ENCODE measurements at places on chromosomes 13 and 19.
A peak's percentile ranks its signal among the peaks of the same experiment; 100 is the strongest.

DNA sequence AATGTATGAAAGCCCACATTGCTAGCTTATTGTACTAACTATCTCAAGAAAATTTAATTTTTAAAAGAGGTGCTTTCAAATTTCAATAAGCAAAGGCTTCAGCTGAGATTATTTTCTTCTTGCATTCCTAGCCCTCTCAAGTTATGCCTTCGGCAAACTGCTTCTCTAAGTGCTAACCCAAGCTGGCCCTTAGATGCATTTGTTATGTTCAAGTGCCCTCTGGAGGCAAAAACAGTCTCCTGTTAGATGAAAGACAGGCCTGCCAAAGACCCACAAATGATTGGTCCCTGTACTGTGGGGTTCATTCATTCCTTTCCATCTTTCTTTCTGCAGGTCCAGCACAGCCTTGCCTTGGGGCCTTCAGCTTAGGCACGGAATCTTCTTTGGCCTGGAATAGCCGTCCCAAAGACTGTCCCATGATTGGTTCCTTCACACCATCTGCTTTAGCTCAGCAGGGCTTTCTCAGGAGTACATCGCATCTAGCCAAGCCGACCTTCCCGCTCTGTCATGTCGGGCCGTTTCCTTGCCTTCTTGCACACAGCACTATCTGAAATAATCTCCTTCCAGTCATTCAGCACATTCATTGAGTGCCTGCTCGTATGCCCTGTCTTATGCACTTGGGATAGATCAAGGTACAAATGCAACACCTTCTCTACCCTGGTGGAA lies 26.4 kb upstream of the TPTE2 start:
- no peak for DNase-seq

DNA sequence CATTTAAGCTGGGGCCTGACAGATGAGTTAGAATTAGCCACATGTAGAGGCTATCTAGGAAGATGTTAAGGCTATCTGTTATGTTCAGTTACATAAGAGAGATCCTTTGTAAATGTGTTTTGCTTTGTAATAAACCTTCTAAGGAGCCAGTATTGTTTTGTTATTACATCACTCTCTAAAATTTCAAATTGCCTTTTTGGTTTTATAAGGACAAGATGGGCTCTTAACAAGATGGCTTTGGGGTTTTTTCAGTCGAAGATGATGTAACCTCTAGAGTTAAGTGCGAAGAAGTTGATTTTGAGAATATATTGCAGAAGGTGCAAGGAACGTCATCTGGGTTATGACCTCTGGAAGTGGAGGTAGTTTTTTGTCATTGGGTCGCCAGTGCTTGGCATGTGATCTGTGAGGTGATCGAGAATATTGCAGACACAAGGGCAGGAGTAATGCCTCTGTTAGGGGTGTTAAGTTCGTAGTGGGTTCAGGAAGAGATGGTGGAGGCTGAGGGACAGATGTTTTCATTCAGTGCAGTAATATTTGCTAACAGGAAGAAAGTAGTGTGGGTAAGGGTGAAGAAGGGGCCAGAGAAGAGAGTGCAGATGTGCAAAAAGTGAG lies 12.7 kb downstream of the LSM14A start:
- no peak for DNase-seq

- no peak for DNase-seq
Observed at GRCh38 chr19:5897189-5897969, 6.2 kb downstream of the NDUFA11 start.

DNA sequence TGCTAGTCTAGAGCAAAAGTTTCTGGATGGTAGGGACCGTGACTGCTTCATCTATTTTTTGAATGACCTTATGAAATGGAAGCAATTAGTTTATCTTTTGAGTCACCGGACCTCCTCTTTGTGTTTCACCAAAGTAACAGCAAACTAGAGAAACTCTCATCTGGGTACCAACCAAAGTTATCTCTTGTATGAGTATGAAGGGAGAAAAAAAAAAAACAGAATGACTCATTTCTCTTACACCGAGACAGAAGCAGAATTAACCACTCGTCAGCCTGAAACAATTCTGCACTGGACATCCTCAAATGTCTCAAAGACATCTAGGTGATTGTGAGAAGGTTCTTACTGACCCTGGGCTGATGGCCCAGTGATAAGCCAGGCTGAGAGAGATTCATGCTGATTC lies 18.3 kb downstream of the ZNF100 start:
- DNase-seq = no peak

DNA sequence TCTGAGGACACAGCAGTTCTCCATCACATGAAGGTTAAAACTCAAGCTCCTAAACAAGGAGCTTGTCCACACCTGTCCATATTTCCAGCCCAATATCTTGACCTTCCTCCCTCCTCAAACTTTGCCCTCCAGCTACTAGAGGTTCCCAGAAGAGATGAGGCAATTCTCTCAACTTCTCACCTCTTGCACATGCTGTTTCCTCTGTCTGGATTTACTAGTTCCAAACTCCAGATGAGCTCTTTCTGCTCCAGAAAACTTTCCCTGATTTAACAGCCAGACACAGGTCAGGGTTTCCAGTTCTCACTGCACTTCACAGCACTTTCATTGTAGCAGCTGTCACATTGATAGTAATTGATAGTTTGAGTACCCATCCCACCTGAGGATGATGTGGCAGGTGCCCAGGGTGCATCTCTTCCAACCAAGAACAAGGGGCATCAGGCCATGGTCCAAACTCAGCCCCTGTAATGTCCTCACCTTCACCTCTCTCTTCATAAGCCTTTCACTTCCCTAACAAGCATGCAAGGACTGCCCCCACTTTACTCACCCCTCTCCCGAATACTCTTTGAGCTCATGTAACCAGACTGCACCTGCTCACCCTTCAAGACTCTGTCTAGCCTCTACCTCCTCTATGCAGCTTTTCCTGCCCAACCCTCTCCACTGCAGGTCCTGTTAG lies 3.0 kb upstream of the WDFY2 start:
- no peak for DNase-seq

- DNase-seq = no peak
Observed at GRCh38 chr13:46712524-46712923, 84.4 kb downstream of the ESD start.

DNA sequence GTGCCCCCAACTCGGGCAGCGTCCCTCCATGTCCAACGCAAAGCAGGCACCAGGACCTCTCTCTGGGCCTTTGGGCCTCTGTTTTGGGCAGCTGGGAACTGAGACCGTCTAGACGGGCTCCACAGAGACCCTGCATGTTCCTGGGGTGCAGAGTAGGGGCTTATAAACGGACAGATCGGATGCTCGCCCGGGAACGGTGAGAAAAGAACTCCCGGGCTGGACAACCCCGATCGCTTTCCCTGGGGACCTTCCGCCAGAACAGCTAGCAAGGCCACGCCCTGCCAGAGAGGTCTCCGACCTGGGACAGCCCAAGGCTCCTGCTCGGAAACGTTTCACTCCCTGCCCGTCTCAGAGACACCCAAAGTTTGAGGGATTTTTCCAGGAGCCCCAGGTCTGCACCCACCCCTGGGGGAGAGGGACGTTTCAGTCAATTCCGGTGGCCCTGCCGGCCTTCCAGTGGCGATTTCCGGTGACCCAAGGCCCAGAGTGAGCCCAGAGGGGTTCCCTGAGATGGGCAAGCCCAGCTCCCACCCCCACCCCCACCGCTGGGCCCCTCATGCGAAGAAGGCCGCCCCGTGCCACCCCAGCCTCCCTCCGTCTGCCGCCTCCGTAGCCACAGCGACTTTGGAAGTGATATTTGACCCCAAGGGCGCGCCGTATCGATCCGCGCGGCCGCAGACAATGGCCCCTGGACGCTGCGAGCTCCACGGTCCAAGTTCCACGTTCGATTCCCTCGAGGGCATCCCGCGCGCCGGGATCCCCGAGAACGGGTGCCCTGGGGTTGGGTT lies 1.7 kb downstream of the NR2F6 start:
- no peak for DNase-seq

DNA sequence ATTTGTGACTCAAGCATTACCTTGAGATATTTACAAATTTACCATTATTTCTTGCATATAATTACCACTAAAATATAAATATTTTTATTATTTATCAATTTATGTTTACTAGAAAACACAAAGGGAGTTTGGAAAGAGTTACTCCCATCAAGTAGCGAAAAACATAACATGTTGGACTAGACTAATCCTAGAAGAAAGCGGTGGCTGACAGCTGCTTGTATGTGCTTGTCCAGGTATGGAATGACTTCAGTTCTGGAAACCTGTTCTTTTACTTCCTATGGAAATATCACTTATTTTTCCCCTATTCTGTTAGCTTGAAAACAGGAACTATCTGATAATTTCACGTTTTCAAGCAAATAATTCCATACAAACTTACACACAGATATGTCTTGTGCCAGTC lies 28.5 kb downstream of the SLITRK1 start:
- DNase-seq = no peak

GRCh38 chr19:13984186-13984585 lies 21.9 kb downstream of the RFX1 start:
- no peak for DNase-seq

DNA sequence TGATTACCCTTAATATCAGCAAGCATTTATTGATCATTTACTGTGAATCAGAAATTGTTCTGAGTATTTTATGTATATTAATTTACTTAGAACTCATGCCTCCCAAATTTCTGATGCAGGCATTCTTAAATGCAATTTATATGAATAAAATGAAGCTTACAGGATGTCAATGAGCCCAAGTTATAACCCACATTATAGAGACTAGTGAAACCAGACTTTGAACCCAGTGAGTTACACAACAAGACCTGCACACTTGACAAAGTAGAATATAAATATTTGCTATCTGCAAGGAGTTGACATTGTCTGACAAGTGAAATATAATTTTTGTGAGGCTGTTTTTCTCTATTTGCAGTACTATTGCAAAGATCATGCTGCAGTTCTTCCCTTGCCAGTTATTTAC lies 656.0 kb downstream of the GPC5 start:
- DNase-seq = no peak

- DNase-seq = no peak
Observed at GRCh38 chr13:71460211-71460610, 406.8 kb downstream of the DACH1 start.

DNA sequence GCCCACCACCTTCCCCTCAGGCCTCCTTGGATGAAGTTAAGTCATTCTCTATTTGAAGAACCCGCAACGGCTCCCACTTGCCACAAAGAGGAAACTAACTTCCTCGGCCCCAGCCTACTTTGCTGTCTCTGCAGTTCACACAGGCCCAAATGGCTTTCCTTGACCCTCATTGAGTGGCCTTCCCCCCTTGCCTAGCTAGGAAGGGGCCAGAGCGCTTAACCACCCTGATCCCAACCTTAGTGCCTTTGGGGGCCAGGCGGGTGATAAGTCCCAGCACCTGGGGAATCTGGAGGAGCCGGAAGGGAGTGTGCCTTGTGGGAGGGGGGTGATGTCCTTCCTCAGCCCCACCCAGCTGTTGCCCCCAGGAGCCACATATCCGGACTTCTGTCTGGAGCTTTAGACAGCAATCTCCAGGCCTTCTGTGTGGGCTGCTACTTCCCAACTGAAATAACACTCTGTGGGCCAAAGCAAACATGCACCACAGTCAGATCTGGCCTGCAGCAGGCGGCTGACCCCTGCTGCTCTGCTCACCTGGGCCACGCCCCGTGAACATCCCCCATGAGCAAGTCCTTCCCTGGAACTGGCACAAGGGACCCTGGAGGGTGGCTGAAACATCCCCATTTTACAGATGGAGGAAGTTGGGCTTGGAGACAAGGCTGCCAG lies 10.5 kb downstream of the NECTIN2 start:
- DNase-seq = no peak

DNA sequence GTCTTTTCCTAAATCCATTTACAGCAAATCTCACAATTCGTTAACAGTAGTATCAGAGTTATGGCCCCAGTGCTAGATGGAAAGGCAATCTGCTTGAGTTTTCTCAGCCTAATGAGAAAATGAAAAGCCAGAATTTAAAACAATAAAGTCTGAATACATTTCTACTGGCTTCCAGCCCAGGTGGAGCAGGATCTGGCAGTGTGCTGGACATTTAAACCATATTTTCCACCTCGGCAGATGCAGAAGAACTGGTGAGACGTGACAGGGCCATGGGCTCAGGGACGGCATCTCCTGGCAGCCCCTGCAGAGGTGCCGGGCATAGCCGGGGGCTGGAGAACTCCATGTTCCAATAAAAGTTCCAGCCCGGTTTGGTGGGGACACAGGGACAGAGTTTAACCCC lies 7.1 kb downstream of the SMIM7 start:
- no peak for DNase-seq

GRCh38 chr13:102724923-102725322 lies 30.1 kb upstream of the METTL21C start:
- DNase-seq = no peak

- DNase-seq = no peak
Observed at GRCh38 chr13:36887758-36888521, 32.1 kb downstream of the SMAD9 start.

GRCh38 chr13:29991343-29991742 lies 140.9 kb upstream of the UBL3 start:
- DNase-seq = no peak

DNA sequence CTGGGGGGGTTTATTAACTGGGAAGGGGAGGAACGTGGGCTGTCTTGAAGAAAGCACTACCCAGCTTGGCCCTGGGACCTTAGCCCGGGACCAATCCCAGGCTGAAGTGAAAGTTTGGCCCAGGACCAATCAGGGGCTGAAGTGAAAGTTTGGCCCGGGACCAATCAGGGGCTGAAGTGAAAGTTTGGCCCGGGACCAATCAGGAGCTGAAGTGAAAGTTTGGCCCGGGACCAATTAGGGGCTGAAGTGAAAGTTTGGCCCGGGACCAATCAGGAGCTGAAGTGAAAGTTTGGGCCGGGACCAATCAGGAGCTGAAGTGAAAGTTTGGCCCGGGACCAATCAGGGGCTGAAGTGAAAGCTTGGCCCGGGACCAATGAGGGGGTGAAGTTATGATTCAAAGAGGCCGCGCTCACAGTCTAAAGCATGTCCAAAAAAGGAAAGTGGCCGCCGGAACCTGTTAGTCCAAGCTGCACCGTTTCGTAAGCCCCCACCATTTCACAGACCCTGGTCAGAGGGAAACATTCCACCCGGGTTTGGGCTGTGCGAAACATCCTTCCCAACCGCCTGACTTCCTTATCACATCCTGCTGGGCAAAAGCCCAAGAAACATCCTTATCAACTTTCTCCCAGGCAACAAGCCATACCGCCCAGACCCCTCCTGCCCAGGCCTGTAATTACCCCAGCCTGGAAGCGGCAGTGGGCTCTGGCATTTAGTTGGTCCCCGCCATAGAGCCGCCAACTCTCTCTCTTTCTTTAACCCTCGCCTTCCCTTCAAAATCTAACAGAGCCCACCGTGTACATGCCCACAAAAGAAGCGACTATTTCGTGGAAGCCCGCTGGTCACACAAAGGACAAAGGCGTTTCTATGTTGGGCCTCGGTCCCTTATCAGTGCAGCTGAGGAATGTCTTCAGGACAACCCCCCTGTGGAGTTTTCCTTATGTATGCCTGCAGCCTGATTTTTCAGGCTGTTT lies 1.1 kb downstream of the ZNF850 start:
- peak; percentile 15 for DNase-seq

DNA sequence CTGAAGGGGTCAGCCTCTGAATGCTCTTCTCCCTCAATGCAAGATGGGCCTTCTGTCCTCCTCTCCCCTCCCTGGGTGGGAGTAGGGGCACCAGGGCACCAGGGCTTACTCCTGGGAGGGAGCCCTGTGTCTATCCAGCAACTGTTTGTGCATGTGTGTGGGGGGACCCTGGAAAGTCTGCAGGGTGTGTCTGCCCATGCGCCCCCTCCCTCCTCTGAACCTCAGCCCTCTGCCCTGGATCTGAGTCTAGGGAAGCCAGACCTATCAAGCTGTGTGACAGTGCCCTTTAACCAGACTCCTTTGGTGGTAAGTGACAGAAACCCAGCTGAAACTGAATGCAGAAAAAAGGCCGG lies 213.3 kb upstream of the ZNF536 start:
- DNase-seq = no peak
